Breast epithelium (tissue), 4 donors: ENCODE measurements at places on chromosomes 16 and 17.
A peak's percentile ranks its signal among the peaks of the same experiment; 100 is the strongest.

GRCh38 chr17:73231395-73231794 is 30.3 kb downstream of the CPSF4L start:
- DNase-seq = no peak

- peak; percentile 30 for DNase-seq
Observed at GRCh38 chr17:67054011-67054591, 9.7 kb downstream of the CACNG1 start.

GRCh38 chr16:67928561-67929364 is 2.9 kb downstream of the CTRL start:
- DNase-seq = no peak

DNA sequence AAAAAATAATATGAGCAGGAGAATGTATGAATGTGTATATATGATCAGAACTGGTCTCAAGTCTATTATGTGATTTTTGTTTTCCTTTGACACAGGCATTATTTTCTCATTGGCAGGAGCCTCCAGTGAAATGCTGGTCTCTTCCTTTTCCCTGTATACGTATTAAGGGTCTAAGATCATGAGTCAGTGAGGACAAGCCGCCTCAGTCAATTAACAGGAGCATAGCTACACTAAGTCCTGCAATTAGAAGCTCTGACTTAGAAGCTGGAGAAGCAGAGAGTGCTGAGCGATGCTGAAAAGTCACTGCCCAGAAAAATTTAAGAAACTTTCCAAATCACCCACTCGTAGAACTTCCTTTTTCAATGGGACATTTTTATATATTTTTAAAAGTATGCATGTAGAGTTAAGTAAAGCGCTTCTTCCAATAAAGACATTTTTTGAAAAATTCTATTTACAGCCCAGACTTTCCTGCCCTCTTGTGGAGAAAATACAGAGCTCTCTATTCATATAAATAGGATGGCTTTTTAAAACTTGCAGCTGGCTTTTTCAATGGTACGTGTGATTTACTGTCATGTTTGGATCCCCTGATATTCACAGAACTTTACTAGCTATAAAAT is 70.2 kb upstream of the PSMD7 start:
- no peak for DNase-seq

DNA sequence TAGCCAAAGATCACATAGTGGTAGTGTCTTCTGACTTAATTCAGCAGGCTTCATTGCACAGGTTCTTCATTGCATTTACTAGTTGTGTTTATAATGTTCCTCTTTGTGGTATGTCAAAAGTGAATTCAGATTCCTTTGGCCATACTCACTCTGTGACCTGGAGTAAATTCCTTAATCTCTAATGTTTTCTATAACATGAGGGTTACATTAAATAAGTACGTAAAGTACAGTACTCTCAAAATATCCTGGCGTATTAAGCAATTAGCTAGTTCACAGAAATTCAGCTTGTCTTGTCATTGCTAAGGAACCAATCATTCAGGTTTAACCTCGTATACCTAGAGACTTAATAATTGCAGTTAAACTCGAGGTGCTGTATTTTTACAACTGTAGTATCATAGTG is 4.2 kb downstream of the RPS6KB1 start:
- no peak for DNase-seq

DNA sequence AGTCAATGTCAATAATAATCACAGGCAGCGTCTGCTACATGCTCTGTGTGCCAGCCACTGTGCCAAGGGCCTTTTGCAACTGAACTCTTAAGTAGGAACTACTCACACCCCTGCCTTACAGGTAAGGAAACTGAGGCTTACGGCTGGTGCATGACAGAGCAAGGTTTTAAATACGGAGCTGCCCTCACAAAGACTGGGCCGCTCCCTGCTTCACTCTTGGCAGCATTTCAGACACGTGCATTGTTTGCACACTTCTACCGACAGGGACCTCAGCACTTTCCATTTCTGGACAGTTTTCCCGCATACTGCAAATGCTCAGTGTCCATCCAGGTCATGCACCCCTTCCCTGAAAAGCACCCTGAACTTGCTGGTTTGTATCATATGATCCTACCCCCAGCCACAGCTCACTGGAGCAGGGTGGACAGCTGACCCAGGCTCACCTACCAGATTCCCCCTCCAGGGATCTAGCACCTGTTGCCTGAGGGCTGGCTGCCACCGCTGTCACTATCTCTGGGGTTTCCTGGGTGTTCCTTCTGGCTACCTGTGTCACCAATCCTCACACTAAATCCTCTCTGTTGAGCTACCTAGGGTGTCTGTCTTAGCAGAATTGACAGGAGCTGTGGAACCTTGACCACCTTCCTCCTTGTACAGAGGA is 142.9 kb downstream of the C16orf78 start:
- no peak for DNase-seq

GRCh38 chr17:19905502-19905901 is 37.8 kb upstream of the ULK2 start:
- no peak for DNase-seq

DNA sequence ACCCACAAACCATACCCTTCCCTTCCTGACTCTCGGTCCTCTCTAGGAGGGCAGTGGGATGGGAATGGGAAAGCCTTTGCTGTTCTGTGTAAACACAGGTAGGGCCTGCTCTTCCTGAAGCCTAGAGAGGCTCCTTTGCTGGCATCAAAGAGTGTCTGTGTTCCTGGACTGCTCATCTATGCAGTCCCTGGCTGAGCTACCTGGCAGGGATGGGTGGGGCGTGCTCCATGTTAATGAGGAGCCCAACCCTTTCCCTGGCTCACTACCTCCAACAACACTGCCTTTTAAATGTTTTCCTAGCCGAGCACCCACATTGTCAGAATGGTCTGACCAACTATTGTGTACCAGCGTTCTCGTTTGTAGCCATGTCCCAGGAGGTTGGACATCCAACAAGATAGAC is 26.6 kb upstream of the NAGLU start:
- DNase-seq = no peak

DNA sequence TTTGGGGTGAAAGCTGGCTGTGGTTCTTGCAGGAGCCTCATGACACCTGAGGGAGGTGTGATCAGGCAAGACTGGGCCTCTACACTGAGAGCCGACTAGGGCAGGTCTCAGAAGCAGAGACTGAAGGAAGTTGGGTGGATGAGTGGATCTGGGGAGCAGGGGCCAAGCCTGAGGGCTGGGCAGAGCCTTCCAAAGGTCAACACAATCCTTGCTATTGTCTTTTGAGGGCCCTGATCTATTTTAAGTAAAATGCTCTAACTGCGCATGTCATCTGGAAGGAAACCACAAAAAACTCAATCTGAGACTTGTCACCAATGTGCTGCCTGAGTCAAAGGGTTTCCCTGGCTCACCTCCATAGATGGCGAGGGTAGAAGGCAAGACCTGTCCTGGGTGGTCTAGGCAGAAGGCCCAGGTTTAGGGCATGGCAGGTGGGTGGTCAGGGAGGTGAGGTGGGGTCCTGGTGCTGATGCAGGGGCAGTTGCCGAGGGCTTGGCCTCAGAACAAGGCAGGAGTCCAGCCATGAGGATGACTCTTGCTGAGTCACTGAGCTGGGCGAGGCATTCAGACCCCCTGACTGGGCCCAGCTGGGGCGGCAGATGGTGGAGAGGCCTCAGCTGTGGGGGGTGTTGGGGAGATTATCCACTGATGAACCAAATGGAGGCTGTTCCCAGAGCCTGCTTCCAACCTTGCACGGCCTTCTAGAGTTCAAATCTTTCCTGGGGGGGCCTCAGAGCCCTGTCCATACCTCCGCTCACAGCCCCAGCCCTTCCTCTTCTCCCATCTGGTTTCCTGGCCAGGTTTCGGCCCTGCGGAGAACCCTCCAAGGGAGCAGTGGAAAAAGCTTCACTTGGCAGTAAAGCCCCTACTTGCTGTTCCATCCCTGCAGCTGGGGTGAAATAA is 5.1 kb downstream of the MVP start:
- no peak for DNase-seq

DNA sequence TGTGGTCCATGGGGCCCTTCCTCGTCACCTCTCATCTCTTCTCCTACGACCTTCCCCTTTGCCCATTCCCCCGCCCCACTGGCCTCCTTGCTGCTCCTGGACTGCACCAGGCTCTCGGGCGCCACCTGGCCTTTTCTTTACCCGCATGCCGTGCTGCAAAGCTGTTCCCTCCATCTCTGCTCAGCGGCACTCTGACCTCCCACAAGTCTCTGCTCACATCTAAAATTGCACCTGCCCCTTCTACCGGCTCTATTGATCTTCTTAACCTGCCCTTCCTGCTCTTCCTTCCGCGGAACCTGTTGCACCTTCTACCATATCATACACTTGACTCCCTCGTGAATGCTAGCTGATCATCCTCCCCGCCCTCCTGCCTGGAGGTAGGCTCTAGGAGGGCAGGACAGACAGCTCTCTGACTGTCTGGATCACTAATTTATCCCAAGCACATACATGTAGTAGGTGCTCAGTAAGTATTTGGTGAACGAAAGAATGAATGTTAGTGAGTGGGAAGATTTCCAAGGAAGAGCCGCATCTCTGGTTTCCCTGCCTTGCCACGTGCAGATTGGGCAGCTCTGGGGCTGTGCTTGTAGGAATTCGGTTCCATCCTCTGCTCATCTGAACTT is 17.3 kb downstream of the DNAH17 start:
- no peak for DNase-seq

- DNase-seq = no peak
Observed at GRCh38 chr16:30748634-30749445, 615 bp downstream of the PHKG2 start.

GRCh38 chr17:32601866-32602265 is 115.1 kb downstream of the CDK5R1 start:
- no peak for DNase-seq
